ENCODE measurements at places on chromosomes 2 and 18.
A peak's percentile ranks its signal among the peaks of the same experiment; 100 is the strongest.

DNA sequence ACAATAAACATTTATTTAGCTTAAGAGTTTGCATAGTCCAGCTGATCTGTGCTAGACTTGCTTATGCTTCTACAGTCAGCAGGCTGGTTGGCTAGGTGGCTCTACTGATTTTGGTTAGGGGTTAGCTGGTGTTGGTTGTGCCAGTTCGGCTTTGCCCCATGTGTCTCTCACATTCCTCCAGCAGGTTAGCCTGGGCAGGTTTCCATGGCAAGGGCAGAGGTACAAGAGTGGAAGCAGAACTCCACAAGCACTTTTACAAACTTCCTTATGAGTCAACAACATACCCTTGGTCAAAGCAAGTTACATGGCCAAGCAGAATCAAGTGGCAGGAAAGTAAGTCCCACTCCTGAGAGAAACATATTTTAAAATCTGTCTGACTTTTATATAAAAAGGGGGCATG lies 82.3 kb downstream of the SS18 start:
- no peak for DNase-seq

GRCh38 chr18:55501982-55502710 lies 85.8 kb downstream of the TCF4 start:
- DNase-seq: no peak

- DNase-seq: no peak
Measured at GRCh38 chr2:239756031-239756789, 268.9 kb downstream of the NDUFA10 start.

DNA sequence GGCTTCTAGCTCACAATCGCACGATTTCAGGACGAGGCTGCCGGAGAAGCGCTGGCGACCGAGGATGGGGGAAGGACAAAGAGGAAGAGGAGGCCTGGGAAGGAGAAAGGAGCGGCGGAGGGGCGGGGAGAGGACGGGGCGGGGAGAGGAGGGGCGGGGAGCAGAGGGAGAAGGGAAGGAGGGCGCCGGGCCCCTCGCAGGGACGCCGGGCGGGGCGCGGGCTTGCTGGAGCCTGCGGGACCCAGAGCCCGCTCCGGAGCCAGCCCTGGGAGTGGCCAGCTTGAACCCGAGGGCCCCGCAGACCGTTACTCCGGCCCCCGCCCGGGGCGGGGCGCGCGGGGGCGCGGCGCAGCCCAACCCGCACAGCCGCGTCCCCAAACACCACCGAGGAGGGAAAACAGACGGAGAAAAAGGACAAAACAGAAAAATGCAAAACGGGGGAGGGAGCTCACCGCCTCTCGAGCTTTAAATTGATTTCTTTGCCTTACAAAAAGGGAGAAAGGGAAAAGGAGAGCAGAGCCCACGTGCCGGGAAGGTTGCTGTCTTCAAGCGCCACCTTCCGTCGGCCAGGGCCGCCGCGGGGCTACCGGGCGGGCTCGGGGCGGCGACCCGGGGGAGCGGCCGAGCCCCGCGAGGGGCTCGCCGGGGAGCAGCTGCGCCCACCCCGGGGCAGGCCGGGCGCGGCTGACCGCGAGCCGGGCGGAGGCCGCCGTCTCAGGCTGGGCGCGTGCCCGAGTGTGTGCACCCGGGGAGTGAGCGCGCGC lies 781 bp upstream of the SOX11 start:
- DNase-seq: no peak

DNA sequence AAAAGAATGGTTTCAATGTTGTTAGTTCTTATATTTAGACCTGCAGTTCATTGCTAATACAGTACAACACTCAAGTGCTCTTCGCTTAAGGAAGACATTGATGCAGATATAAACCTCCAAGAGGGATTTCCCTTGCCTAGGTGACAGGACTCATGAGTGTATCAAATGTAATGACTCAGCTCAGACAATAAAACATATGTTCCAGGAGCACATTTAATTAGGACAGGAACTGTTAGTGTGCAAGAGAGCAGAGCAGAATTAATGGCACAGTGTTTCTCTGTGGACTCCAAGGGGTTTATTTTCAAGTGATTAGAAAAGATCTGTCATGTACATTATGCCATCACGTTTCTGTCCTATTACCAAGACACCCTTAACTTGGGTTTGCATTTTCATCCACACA lies 375.0 kb downstream of the LRRTM4 start:
- DNase-seq: no peak

GRCh38 chr2:234914371-234915154 lies 37.3 kb upstream of the SH3BP4 start:
- DNase-seq: no peak

- no peak for DNase-seq
Measured at GRCh38 chr2:84187258-84187657, 271.8 kb downstream of the SUCLG1 start.

DNA sequence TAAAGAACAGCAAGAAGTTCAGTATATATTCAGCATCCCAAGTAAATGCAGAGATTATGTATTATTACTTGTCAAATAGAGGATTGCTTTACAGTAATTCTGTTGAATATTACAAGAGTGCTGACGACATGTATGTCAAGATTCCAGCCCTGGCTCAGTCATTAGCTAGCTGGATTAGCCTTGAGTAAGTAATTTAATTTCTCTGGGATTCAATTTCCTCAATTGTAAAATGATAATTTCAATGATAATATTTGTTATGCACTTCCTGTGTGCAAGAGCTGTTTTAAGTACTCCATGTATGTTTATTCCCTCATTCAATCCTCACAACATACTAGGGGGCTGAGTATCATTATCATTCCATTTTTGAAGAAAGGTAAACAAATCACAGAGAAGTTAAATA lies 44.0 kb downstream of the TCF4 start:
- DNase-seq: no peak

DNA sequence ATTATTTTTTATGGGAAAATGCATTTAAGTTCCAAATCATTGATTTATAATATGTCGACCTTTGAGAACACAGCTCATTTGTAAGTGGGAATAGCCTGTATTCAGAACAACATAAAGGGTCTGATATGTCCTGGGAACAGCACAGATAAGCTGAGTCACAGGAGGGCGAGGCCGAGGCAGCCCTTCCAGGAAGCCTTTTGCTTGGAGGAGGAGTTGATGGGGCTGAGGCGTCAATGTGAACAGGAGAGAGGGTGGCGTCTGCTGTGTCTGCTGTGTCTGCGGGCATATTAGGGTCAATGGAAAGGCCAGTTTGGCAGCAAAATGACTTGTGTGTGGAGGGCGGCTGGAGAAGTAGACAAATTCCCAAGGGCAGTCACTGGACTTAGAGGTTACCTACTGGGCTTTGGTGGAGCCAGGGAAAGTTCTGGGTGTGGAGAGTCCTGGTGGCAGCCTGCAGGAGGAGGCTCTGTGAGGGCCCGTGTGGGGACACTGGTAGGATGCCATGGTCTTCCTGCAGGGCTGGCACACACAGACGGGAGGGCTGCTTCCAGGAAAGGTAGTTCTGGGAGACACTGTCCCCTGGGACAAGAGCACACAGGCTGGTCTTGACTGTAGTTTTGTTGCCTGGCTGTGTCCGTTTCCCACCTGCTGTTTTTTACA lies 128.1 kb downstream of the GLI2 start:
- peak; percentile 60 for DNase-seq

DNA sequence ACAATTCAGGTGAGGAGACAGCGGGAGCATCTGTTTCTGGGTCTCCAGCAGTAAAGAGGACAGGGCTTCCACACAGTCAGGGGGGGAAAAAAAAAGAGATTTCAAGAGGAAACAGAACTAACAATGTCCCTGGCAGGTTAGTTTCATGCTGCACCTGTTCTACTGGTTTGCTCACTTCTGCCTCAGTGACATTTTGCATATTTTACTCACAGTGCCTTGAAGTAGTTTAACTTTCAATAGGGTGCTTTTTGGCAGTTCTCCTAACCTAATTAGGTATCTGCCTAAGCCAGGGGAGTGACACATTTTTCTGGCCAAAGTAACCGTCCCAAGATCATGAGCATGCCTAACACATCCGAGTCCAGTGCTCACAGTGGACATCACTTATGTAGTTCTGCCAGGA lies 109.0 kb upstream of the ALK start:
- no peak for DNase-seq

- DNase-seq: no peak
Measured at GRCh38 chr2:153548536-153548935, 70.0 kb upstream of the RPRM start.

- DNase-seq: no peak
Measured at GRCh38 chr2:237664151-237664550, 36.8 kb downstream of the LRRFIP1 start.

GRCh38 chr2:63044362-63045327 lies 6.0 kb upstream of the OTX1 start:
- no peak for DNase-seq

GRCh38 chr2:136000502-136000901 lies 15.1 kb upstream of the DARS1 start:
- no peak for DNase-seq

DNA sequence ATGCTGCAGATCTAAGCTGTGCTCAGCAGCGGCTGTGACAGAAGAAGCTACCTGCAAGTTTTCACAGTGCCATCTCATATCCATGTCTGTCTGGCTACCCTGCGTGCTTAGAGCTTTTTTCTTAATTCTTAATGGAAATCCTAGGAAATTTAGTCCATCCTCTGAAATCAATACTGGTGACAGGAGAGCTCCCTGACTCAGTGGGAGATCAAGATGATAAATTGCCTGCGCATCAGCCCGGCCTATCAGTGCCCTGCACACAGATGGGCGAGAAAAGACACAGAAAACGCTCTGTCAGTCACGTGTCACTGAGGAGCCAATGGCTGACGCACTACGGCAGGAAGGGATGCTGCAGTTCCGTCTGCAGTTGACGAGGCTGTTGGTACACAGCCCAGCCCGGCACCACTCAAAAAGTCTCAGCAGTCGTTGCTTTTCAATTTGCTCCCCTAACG lies 819.6 kb upstream of the FSHR start:
- DNase-seq: no peak

- DNase-seq: peak; percentile 14
Measured at GRCh38 chr2:45771261-45771660, 119.8 kb downstream of the PRKCE start.

DNA sequence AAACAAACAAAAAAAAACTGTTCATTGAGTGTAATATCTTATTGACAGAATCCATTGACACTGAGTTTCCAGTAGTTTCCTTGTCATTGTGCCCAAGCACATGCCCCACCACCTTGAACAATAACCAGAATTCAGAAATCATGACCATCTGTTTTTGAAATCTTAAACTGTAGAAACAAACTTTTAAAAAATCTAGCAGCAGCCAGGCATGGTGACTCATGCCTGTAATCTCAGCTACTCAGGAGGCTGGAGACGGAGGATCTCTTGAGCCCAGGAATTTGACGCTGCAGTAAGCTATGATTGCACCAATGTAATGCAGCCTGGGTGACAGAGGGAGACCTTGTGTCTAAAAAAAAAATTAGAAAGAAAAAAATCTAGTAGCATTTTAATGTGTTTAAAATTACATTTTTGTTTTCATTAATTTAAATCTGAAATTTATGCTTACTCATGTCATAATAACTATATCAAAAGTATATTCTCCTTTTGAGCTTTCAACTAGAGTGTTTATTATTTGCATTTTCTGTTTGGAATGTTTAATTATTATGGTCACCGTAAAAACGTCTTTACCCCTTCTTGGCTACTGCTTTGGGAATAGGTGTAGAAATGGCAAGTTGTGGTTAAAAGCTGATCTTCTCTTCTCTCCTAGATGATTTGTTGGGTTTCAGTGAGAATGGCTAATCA lies 25.2 kb upstream of the STON1 start:
- DNase-seq: peak; percentile 75

DNA sequence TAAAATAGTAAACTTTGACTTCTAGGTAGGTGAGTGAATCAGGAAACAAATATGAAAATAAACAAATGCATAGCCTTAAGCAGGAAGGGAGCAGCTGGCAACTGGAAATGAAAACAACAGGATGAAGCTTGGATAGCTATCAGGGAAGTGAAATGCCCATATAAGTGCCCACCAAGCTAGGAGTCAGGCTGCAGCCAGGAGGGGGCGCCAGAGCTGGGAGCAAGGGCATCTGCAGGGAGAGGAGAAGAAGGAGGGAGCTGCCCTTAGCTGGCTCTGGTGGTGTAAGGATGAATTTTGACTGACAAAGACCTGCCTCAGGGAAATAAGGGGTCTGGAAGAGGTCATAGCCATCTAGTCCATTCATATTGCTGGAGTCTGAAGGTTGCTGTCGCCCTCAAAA lies 298.3 kb downstream of the TDRD15 start:
- DNase-seq: no peak

- no peak for DNase-seq
Measured at GRCh38 chr2:224025874-224026273, 13.2 kb downstream of the SERPINE2 start.

GRCh38 chr18:78993014-78993926 lies 13.7 kb downstream of the SALL3 start:
- no peak for DNase-seq

DNA sequence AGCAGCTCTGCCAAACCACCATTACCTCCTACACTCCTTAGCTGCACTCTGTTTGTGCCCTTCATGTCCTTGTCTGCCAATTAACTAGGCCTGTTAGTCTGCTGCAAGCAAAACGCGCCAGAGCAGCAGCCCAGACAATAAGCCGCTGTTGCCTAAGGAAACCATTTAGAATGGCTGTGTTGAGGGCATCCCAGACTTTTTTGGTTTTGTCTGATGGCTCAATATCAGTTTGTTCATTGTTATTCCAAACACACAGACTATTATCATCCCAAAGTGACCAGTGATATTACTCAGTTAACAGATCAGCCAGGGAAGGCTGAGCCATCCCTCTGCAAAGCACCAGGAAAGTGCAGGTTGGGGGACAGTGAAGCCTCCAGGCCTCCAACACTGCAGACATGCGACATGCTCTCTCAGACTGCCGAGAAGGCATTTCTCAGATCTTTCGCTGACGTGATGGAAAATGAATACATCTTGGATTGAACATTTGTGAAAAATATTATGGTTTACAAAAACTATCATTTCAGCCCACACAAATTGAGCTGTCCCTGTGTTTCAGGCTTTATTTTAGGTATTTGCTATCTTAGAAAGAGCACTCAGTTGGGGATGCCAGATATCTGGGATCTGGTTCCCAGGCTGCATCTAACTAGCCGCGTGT lies 182.0 kb upstream of the HNRNPA3 start:
- DNase-seq: no peak

DNA sequence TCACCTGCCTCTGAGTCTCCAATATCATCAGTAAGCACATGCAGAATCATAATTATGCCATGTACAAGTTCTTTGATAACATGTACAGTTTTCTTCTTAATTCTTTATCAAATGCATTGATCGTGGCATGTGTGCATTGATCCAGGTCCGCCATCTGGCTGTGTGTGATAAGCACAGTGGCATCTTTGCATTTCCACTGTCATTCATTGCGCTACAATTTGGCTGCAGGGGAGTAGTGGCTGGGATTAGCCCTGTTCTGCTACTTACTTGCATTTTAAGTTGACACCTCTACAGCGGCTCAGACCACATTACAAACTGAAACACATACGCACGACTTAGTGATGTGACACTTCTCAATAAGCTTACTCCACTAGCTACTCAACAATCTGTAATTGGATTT lies 83.6 kb upstream of the OTX1 start:
- DNase-seq: no peak

DNA sequence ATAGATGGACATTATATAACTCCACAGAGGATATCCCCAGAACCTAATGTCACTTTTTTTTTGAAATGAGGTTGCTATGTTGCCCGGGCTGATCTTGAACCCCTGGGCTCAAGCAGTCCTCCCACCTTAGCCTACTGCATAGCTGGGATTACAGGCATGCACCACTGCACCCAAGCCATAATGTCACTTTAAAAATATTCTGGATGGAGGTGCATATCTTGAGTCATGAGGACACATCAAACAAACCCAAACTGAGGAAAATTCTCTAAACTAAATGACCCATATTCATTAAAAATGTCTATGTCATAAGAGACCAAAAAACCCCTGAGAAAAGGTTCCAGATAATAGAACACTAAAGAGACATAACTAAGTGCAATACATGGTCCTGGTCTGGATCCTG lies 36.3 kb downstream of the OSGEPL1 start:
- no peak for DNase-seq

Data from HCEC 1CT (cell line).